ENCODE measurements at places on chromosomes 7 and 10.
A peak's percentile ranks its signal among the peaks of the same experiment; 100 is the strongest.

- DNase-seq: peak; percentile 83
Observed at GRCh38 chr7:105013816-105014692, at the start of gene KMT2E. KMT2E (plus strand) TSS chr7:105014205; CDS start chr7:105040953, 26,748 bp downstream.

DNA sequence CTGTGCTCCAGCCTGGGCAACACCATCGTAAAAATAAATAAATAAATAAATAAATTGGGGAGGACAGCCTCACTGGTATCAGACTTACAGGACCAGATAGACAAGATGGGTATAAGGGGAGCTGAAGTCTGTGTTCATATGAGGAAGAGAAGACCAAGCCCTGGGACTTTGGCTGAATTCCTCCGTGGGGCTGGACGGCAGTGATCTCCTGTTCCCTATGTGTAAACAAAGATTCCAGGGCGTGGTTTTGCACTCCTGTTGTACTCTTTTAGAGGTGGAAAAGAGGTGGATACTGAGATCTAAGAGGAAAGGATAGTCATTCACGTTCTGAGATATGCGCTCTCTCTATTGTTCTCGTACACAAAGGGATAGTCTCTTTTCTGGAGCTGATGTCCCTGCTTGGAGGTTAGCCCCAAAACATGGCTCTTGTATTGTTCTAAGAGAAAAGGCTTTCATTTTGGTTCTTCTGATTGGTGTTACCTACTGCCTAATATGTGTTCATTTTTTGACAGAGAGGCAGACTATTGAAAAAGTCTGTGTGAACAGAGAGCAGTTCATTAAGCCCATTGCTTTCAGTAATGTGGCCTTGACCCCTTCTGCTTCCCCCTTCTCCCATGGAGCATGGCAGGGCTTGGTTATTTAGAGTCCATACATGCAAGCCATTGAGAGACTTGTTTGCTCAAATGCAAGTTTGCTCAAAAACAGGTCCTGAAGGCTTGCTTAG is 12.3 kb downstream of the KCTD7 start:
- no peak for DNase-seq

DNA sequence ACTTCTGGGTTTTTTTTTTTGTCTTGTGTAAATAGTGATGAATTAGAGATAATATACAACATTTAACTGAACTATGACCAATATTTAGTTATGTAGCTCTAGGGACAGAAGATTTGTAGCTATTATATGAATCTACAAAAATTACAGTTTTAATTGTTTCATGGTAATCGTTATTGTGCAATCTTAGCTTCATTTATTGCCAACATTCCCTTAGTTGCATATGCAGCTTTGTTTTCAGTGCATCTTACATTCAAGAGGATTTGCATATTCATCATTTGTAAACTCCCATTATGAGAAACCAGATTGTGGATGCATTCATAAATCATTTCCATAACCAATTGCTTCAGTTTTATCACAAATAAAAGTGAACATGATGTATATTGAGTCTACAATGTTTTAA is 68.8 kb downstream of the MALRD1 start:
- no peak for DNase-seq

DNA sequence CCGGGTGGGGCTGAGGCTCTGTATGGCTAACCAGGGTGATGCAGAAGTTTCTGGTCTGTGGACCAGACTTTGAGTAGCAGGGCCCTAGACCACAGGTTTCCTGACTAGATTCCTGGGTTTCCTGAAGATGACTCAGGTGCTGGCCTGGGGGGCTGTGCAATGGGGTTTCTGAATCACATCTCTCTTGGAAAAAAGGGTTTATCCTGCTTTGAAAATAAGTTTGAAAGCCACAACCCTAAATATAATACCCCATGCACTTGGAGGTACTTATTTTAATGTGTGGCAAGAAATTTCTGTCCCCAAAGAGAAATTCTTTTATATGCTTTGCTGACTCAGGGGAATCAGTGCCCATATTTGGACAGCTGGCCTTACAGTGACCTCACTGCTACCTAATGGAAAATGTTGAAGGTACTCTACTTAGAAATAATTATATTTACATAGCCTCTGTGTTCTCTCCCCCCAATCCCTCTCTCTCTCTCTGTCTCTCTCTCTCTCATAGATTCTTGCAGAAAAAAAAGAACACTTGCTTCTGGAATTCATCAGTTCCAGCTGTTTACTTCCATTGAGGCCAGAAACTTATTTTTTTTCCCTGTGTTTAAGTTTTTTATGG is 184.4 kb upstream of the LYZL2 start:
- DNase-seq: no peak

GRCh38 chr10:29328983-29329382 is 40.1 kb downstream of the LYZL1 start:
- DNase-seq: no peak

DNA sequence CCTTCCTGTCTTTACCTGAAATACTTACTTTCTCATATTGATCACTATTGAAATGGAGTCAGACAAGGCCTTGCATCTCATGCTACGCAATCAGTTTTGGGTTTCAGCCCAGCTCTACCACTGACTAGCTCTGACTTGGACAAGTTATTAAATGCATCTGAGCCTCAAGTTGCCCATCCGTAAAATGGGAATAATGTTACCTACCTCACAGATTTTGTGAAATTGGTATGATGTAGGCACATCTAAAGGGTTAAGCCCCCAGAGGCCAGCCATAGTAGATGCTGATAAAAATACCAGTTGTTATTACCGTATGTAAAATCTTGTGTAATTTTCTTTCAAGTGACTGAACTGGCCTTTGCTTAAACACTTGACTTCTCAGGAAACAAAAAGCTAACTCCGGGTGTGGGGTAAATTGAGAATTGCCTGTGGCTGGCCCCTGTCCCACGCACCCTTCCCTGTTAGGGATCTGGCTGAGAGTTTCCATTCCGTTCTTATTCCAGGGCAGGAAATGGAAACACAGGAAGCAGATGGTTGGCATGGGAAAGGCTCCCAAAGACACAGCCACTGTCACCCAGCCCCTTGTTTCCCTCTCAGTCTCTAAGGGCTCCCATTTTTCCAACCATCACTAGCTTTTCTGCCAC is 7.5 kb downstream of the DUSP5 start:
- DNase-seq: no peak

DNA sequence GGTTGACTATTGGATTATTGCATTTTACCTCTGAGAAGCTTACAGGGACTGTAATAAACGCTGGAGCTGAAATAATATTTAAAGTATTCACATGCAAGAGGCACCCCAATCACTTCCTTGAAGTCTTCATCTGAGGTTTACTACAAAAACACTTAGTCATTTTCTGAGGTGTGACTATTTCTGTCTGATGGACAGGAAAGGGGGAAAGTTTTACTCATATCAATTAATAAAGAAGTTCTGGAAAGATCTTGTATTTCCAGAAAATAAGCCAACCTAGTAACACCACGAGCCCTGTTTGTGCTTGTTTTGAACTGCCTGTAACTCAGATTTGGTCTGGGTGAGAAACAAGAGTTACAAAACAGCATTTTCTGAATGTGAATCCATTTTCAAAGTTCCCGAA is 63.9 kb upstream of the PRKCQ start:
- DNase-seq: no peak

DNA sequence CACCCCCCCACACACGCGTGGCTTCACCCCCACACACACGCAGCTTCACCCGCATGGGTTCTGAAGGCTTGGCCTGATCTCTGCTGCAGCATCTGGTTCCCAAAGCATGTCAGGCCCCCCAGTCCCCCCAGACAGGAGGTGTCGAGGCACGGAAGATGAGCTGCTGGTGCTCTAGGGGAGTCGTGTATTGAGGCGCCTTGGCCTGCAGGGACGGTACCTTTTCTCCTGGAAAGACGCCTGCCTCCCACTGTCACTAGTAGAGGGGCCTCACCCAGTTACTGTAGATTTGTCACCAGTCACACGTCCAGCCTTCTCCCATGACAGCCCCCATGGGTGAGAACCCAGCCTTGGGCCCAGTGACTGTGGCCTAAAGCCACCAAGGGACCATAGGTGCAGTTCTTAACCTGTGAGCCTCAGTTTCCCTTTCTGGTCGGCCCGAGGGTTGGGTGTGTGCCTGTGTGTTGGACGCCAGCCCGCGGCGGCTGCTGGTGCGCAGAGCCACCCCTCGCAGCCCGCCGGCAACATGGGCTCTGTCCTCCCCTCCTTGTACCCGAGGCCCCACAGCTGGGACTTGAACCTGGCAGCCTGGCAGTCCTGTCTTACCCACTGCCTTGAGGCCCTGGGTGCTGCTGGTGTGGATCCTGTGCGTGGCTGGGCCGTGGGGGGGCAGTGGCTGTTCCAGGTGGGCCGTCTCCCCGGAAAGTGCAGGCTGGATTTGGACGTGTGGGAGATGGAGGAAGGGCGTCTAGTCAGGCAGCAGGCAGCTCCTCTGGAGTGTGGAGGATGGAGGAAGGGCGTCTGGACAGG is 81.7 kb downstream of the NKX6-2 start:
- DNase-seq: no peak

GRCh38 chr7:34823650-34824258 is 165.7 kb downstream of the NPSR1 start:
- DNase-seq: peak; percentile 30

DNA sequence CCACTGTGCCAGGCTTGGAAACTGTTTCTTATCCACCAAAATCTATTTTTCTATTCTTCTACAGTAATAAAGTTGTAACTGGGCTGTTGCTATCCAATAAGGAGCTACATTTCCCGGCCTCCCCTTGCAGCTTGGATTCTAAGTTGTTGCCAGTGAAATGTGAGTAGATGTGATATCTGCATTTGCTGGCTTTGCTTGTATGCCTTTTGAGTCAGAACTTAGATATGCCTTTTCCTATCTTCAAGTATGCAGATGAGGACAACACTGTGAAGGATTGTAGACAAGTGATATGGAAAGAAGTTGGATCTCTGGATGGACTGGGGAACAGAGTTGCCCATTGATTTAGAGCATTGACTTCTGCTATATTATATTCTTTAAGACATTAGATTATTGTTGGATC is 236.9 kb downstream of the REEP3 start:
- no peak for DNase-seq

DNA sequence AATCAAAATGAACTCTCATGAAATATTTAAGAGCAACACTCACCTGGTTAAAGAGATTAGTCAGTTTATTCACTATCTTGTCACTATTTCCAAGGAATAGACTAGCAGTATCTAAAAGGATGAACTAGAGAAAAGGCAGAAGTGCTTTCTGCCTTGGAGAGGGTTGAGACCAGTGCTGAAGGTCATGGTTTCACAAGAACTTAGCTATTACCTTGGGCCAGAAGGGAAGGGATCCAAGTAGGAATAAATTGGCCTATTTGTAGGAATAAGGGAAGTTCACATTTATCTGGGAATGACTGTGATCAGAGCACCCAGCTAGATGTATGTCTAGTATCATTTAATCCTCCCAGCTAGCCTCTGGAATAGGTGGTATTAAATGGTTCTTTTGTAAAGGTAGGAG is 347.2 kb downstream of the LRMDA start:
- no peak for DNase-seq

- DNase-seq: no peak
Observed at GRCh38 chr7:7491044-7491443, 44.6 kb downstream of the COL28A1 start.

DNA sequence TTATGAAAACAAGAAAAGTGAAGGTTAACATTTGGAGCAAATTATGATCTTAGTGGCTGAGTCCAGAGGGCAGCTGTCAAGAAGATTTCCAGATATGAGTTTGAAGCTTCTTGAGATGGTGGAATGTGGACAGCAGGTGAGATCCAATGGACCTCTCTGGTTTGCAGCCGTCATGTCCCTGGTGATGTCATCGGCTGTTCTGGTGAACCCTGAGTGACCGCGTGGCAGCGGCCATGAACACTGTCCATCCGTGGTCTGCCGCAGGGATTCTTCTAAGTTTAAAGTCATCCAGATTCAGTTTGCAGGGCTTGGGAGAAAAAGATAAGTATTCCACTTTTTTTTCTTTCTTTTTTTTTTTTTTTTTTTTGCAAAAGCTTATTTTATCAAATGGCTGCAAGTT is 15.8 kb upstream of the VIPR2 start:
- DNase-seq: no peak

DNA sequence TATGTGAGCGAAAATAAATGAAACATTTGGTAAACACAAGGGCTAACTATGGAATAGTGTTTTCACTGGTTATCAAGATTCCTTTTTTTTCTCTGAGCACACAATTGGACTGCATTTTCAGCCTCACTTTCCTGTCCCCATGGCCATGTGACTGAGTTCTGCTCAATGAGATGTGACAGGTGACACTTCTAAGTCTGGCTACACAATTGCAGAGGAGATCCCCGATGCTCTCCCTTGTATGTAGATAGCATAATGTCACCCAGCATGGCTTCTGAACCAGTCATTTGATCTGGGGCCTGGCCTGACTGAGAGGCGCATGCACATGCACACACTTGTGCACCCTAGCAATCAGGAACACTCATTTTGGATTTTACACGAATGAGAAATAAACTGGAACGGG is 581.8 kb downstream of the GRID1 start:
- no peak for DNase-seq

DNA sequence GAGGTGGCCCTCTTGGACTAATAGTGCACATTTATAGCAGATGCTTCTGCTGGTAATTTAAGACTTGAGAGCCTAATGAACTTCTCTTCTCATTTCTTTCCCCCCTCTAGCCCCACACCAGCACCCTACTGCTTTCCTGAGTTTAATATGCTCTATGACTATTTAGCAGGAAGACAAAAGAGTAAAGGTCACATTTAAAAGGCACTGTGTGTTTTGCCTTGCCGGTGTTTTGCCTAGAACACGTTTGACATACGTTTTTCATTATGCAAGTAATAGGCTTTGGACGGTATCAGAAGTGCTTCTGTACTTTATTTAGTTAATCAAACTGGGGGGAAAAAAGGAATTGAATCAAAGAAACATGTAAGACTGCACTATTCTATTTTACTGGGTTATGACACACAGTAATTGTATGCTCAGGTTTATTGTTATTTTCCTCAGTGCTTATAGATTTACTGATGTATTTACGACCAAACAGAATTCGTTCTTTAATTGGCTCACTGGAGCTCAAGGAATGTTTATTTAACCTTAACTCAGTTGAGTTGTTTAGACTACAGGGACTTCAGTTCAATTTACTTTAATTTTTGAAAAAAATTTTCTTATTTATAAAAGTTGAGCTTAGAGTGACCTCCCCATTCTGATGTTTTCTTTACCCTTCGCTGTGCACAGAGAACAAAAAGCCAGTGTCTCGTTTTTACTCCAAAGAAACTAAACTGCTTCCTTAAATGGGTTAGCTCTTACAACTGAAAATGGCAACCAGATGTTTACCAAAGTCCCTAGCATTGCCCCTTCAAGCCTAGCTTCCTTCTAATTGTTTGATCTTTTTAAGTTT is 35.4 kb downstream of the CPED1 start:
- DNase-seq: no peak

- DNase-seq: no peak
Observed at GRCh38 chr7:131827421-131827820, 271.0 kb upstream of the PODXL start.

DNA sequence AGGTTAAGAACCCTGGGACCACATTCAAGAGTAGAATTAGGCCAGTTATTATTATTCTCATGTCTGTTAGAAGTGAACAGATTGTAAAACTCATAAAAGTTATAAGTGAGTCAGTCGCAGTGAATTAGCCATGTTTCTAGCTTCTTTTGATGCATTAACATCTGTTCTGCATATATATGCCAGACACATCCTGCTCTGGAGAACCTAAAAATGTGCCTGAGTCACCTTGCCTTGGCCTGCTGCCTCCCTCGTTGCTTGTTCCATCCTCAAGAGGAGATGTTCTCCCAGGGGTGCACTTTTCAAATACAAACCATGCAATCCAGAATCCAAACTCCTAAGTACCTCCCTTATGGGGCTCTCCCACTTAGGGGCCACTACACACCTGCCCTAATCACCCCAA is 14.8 kb downstream of the TSPAN12 start:
- no peak for DNase-seq

GRCh38 chr10:49243610-49244283 is 55.2 kb upstream of the C10orf71 start:
- DNase-seq: no peak

- no peak for DNase-seq
Observed at GRCh38 chr7:134732728-134733127, 46.7 kb upstream of the CALD1 start.
